Fibroblast of skin of left biceps (primary cell): ENCODE measurements at places on chromosomes 1 and 21.

DNA sequence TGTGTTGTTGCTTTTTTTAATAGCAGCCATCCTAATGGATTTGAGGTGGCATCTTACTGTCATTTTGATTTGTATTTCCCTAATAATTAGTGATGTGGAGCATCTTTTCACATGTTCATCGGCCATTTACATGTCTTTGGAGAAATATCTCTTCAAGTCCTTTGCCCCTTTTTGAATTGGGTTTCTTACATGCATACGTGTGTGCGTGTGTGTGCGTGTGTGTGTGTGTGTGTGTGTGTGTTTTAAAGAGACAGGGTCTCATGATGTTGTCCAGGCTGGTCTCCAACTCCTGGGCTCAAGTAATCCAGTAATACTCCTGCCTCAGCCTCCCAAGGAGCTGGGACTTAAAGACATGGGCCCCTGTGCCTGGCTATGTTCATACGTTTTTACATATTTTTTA is 9.5 kb downstream of the PKNOX1 start:
- DNase-seq: no peak

DNA sequence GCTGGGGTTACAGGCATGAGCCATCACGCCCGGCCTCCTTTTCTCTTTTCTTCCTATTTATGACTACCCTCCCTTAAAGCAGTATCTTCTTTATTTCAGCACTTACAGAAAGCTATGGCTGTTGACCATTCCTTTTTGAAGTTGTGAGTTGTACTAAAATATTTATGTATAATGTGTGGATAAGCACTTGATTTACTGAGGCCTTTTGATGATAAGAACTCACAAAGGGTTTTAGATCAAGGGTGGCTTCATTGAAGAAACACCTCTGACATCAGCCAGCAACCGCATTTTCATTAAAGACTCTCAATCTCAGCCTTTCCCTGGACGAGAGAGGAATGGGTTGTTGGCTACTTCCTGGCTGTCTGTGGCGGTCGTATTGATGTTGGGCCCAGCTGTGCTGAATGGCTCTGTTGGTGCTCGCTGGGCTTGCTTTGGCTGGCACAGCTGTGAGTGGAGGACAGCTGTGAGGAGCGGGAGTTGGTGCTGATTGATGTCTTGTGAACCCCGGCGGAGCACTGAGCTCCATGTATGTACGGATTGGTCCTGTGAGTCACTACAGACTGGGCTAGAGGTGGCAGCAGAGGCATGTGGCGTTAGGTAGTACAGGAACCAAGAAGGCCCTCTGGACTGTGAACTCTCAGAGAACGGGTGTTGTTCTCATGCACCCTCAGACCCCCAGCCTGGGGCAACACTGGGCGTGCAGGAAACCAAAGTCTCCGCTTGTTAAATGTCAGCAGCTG is 208.8 kb downstream of the KIF26B start:
- no peak for DNase-seq

DNA sequence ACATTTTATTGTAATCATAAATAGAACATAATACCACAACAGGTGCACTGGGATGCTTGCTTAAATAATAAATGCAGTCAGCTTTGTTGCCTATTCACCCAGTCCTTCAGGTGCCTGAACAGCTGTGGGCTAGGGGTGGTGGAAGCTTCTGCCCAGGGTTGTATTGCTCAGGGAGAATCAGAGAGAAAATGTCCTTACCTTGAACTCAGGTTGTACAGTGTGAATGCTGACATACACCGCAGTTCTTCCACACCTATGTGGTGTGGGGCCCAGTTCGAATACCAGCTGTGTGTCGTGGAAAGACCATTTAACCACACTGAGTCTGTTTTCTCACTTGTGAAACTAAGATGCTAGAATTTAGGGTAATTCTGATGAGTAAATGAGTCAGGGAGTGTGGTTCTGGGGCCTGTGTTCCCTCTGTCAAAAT is 115.7 kb upstream of the ATP1A1 start:
- DNase-seq: no peak

GRCh38 chr1:154453574-154454352 is 48.3 kb upstream of the TDRD10 start:
- peak; percentile 42 for DNase-seq

DNA sequence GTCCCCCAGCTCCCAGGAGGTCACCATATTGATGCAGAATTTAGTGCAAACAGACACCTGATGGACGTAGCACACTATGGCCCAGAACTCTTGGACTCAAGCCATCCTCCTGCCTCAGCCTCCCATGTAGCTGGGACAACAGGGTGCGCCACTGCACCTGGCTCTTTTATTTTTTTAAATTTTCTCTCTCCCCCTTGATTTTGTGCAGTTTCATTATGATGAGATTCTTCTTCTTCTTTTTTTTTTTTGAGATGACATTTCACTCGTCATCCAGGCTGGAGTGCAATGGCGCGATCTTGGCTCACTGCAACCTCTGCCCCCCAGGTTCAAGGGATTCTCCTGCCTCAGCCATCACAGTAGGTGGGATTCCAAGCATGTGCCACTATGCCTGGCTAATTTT is 63.8 kb downstream of the RPS6KA1 start:
- no peak for DNase-seq

GRCh38 chr1:23101101-23101827 is 67.4 kb downstream of the LUZP1 start:
- peak; percentile 9 for DNase-seq

- no peak for DNase-seq
Observed at GRCh38 chr21:39175665-39176064, 7.6 kb downstream of the PSMG1 start.

DNA sequence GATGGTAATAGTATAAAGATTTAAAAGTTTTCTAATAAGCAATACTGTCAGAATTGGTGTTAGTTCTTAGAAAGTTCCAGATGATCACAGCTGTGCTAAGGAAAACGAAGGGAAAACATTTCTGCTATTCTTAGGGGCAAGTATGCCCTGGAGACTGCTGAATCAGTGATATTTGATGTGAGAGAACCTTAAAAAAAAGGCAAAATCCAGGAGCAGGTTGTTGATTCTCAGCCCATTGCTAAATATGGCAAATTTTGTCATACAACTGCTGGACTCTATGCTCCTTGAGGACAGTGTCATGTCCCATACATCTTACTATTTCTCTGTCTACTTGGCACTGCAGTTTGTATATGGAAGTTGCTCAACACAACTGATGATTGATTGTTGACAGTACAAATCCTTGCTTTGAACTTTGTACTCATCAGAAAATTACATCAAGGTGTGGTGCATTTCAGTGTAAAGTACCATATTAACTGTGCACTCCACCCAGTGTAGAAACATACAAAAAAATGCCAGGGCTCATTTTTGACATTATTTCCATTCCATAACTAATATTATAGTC is 10.9 kb downstream of the CRCT1 start:
- DNase-seq: no peak

GRCh38 chr1:1862905-1863547 is 27.9 kb downstream of the GNB1 start:
- no peak for DNase-seq

GRCh38 chr1:160109686-160110085 is 5.9 kb upstream of the ATP1A2 start:
- DNase-seq: no peak

GRCh38 chr1:184356891-184357290 is 29.9 kb upstream of the C1orf21 start:
- DNase-seq: no peak

- DNase-seq: no peak
Observed at GRCh38 chr21:42316891-42317290, 1.7 kb upstream of the TFF3 start.

DNA sequence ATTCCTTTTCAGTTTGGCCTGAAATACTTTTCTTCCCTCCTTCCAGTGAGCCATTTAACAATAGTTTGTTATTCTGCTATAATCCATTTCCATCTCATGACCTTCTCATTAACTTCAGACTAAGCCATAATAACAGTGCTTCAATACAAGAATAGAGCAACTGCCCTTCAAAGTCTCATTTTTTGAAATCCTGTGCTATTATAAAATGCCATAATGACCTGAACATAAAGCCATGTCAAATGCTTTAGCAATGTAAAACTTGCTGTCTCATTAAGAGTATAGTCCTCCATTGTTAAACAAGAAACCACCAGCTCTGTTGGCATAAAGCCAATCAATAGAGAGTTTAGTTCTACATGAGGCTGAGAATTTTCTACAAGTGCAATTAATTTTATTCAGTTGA is 9.6 kb upstream of the PIGK start:
- no peak for DNase-seq

DNA sequence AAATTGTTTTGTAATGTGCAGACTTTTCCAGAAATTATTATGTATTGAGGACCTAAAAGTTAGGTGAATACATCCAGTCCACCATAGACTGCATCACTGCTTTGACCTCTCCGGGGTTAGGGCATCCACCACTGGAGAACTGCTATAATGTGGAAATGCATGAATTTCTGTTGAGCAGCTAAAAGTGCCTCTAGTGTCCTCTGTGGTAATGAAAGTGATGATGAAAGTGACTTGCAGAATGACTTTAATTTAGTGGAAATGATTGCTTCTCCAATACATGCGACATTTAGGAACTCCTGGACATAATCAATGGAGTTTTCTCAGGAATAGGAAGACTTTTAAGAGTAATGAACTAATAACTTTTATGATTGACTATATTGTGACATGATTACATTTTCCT is 170.8 kb downstream of the LBR start:
- no peak for DNase-seq

- DNase-seq: no peak
Observed at GRCh38 chr1:53182111-53182593, 14.5 kb upstream of the CPT2 start.

GRCh38 chr1:10724052-10724494 is 72.4 kb downstream of the CASZ1 start:
- no peak for DNase-seq

- no peak for DNase-seq
Observed at GRCh38 chr1:220483700-220484099, 44.2 kb upstream of the MARK1 start.

DNA sequence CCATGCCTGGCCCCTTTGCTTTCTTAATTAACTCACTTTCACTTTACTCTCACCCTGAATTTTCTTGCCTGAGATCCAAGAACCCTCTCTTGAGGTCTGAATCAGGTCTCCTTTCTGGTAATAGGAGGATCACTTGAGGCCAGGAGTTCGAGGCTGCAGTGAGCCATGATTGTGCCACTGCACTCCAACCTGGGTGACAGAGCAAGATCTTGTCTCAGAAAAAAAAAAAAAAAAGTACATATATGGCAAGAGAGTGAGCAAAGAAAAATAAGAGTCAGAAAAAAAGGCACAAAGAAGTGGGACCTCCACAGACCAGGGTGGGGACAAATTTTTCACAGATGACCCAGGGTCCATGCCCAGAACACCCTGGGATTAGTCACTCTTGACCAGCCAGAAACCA is 34.1 kb upstream of the RD3 start:
- DNase-seq: no peak

GRCh38 chr1:63129184-63129583 is 193.2 kb upstream of the FOXD3 start:
- DNase-seq: no peak

GRCh38 chr1:228009828-228010775 is 3.3 kb downstream of the WNT3A start:
- DNase-seq: no peak

GRCh38 chr1:207845109-207845508 is 65.8 kb downstream of the CD34 start:
- DNase-seq: no peak

- no peak for DNase-seq
Observed at GRCh38 chr1:36481091-36481490, 1.6 kb downstream of the CSF3R start.
